ENCODE measurements at places on chromosomes 4 and X. TPM values are rescaled to one million over a fixed set of nuclear protein-coding genes. Genes with fewer than 3 reads are reported as not detected.

GLRA3 gene
- total RNA-seq, result not detected

KLHL13 gene
- total RNA-seq, result 9.7 TPM

FMR1NB gene
- not detected for total RNA-seq

CLDN2 gene
- total RNA-seq, result not detected

COL25A1 gene
- total RNA-seq, result 0.81 TPM

GPR119 gene
- total RNA-seq, result not detected

STATH gene
- not detected for total RNA-seq

PF4V1 gene
- not detected for total RNA-seq

FAM9B gene
- not detected for total RNA-seq

SCD5 gene
- 7.3 TPM for total RNA-seq

DNA sequence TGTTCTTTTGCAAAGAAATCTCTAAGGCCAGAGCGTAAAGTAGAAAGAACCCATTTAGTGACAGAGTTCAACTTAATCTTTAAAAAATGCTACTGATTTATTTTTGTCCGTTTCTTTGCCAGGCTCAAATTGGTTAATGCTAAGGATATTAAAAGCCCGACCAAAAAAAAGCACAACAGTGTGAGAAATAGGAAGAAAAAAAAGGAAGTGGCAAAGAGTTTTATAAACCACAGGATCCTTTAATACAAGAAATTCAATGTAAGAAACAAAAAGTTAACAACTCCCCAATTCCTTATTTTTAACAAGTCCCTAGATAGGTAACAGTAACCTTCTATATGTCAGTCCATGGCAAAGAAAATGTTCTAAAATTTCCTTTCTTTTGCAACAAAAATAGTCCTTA is 480.4 kb downstream of the ACTRT1 start:
- no peaks in the 10 kb centered on the region for H3K4me1 ChIP-seq
- no peaks in the 10 kb centered on the region for H3K36me3 ChIP-seq
- DNase-seq, result no peak
- no peak overlapping the region for H3K4me3 ChIP-seq
- no peaks in the 10 kb centered on the region for H3K27me3 ChIP-seq

GRCh38 chrX:5528057-5528456 is 700.6 kb downstream of the NLGN4X start:
- H3K27ac ChIP-seq, result no peak overlapping the region
- H3K36me3 ChIP-seq, result no peaks in the 10 kb centered on the region
- H3K4me1 ChIP-seq, result no peaks in the 10 kb centered on the region
- H3K4me3 ChIP-seq, result no peak overlapping the region
- DNase-seq, result no peak

GRCh38 chrX:48045410-48046311 is 25.8 kb downstream of the ZNF630 start:
- DNase-seq, result no peak
- no peaks in the 10 kb centered on the region for H3K36me3 ChIP-seq
- no peaks in the 10 kb centered on the region for H3K4me1 ChIP-seq
- no peak overlapping the region for H3K27ac ChIP-seq
- no peaks in the 10 kb centered on the region for H3K27me3 ChIP-seq
- no peak overlapping the region for H3K4me3 ChIP-seq

DNA sequence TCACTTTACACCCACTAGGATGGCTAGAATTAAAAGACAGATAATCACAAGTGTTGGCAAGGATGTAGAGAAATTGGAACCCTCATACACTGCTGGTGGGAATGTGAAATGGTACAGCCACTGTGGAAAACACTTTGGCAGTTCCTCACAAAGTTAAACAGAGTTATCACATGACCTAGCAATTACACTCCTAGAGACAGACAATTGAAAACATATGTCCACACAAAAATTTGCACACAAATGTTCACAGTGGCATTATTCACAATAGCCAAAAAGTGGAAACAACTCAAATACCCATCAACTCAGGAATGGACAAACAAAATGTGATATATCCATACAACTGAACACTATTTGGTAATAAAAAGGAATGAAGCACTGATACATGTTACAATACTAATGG is 5.7 kb downstream of the ZNF280C start:
- no peaks in the 10 kb centered on the region for H3K4me1 ChIP-seq
- no peak overlapping the region for H3K27ac ChIP-seq
- no peaks in the 10 kb centered on the region for H3K36me3 ChIP-seq
- no peak overlapping the region for H3K4me3 ChIP-seq
- DNase-seq, result no peak
- H3K27me3 ChIP-seq, result no peaks in the 10 kb centered on the region

GRCh38 chrX:84876876-84877275 is 126.8 kb upstream of the APOOL start:
- no peaks in the 10 kb centered on the region for H3K36me3 ChIP-seq
- no peak overlapping the region for H3K4me3 ChIP-seq
- H3K4me1 ChIP-seq, result no peaks in the 10 kb centered on the region
- no peak for DNase-seq
- no peaks in the 10 kb centered on the region for H3K27me3 ChIP-seq

GRCh38 chr4:123353656-123354055 is 42.9 kb upstream of the SPRY1 start:
- no peak for DNase-seq
- no peak overlapping the region for H3K27ac ChIP-seq
- H3K4me3 ChIP-seq, result no peak overlapping the region

GRCh38 chr4:21367567-21367966 is 581.0 kb downstream of the KCNIP4 start:
- no peak overlapping the region for H3K27ac ChIP-seq
- H3K36me3 ChIP-seq, result no peaks in the 10 kb centered on the region
- no peaks in the 10 kb centered on the region for H3K4me1 ChIP-seq
- H3K27me3 ChIP-seq, result no peaks in the 10 kb centered on the region
- H3K4me3 ChIP-seq, result no peak overlapping the region
- DNase-seq, result no peak

GRCh38 chrX:39883666-39884065 is 214.1 kb downstream of the BCOR start:
- no peak for DNase-seq
- H3K27ac ChIP-seq, result no peak overlapping the region
- H3K36me3 ChIP-seq, result no peaks in the 10 kb centered on the region
- H3K4me3 ChIP-seq, result no peak overlapping the region

DNA sequence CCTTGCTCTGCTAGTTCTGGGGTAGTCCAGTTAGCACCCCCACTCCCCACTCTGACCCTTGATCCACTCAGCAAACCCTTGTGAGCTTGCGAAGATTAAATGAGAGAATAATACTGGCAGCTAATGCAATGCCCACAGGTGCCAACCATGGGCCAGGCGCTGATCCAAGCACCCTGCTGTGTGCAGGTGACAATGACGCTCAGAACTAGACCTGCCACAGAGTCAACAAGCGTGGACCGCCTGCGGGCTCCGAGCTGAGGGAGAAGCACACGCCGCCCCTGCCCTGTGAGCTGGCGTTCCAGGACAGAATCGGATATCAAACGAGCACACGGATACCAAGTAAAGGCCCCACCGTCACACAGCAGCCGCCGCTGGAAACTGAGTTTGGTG is 129.2 kb downstream of the FAM53A start:
- H3K27me3 ChIP-seq, result no peaks in the 10 kb centered on the region
- no peak for DNase-seq
- no peaks in the 10 kb centered on the region for H3K36me3 ChIP-seq
- no peak overlapping the region for H3K27ac ChIP-seq

GRCh38 chr4:159764343-159764952 is 661.6 kb downstream of the RAPGEF2 start:
- H3K4me1 ChIP-seq, result no peaks in the 10 kb centered on the region
- no peak overlapping the region for H3K27ac ChIP-seq

GRCh38 chr4:8144359-8144758 is 14.3 kb downstream of the ABLIM2 start:
- peak overlapping the region; percentile 48 for H3K4me3 ChIP-seq
- peak overlapping the region; percentile 67 for H3K27ac ChIP-seq
- no peaks in the 10 kb centered on the region for H3K27me3 ChIP-seq
- no peak for DNase-seq
- no peaks in the 10 kb centered on the region for H3K36me3 ChIP-seq

DNA sequence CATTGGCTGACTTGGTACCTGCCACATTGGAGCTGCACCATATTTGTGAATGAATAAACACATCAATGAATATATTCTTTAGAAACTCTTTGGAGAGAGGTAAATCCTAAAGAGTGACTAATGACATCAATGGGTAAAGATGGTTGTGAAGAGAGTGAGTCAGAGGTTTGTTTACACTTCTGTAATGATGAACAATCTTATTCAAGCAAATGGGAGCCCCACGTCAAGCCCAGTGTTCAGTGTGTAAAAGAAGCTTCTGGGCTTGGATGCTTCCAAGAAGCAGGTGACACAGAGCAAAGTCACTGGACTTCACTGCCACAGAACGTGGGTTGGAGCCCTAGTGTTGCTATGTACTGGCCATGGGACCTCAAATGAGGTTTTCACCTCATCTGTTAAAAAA is 319.0 kb downstream of the STK32B start:
- no peaks in the 10 kb centered on the region for H3K36me3 ChIP-seq
- no peak overlapping the region for H3K4me3 ChIP-seq
- no peak overlapping the region for H3K27ac ChIP-seq
- no peaks in the 10 kb centered on the region for H3K27me3 ChIP-seq

GRCh38 chrX:120485638-120486520 is 16.8 kb upstream of the LAMP2 start:
- DNase-seq, result peak; percentile 19
- no peaks in the 10 kb centered on the region for H3K27me3 ChIP-seq
- H3K36me3 ChIP-seq, result no peaks in the 10 kb centered on the region
- H3K27ac ChIP-seq, result peak overlapping the region; percentile 85
- no peaks in the 10 kb centered on the region for H3K4me1 ChIP-seq
- peak overlapping the region; percentile 77 for H3K4me3 ChIP-seq

DNA sequence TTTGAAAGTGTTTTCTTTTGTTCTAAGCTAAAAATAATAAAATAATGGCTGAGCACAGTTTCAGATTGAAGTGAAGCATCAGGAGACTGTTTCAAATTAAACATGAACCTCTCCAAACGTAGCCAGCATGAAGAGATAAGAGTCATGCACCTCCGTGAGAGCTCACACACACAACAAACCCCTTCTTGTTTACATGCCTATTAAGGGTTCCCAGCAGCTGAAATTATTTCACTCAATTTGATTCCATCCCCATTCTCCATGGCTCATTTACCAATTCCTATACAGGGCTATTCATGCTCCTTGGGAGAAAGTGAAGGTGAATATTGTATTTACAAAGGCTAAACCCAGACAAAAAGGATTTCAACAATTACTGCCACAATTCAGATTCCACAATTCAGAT is 954.1 kb upstream of the INTU start:
- H3K27ac ChIP-seq, result no peak overlapping the region
- no peaks in the 10 kb centered on the region for H3K36me3 ChIP-seq
- no peaks in the 10 kb centered on the region for H3K27me3 ChIP-seq
- no peak for DNase-seq
- no peak overlapping the region for H3K4me3 ChIP-seq

GRCh38 chr4:69984030-69984443 is 11.7 kb upstream of the STATH start:
- H3K4me1 ChIP-seq, result no peaks in the 10 kb centered on the region
- H3K36me3 ChIP-seq, result no peaks in the 10 kb centered on the region
- no peaks in the 10 kb centered on the region for H3K27me3 ChIP-seq

GRCh38 chr4:101020956-101021355 is 326.4 kb downstream of the PPP3CA start:
- no peak overlapping the region for H3K4me3 ChIP-seq
- no peak for DNase-seq
- H3K36me3 ChIP-seq, result no peaks in the 10 kb centered on the region
- H3K4me1 ChIP-seq, result peaks cover 14% of the 10 kb centered on the region

GRCh38 chrX:14956813-14957582 is 83.8 kb downstream of the MOSPD2 start:
- no peaks in the 10 kb centered on the region for H3K27me3 ChIP-seq
- no peak for DNase-seq
- H3K4me3 ChIP-seq, result no peak overlapping the region
- H3K36me3 ChIP-seq, result no peaks in the 10 kb centered on the region

- H3K4me1 ChIP-seq, result no peaks in the 10 kb centered on the region
- no peaks in the 10 kb centered on the region for H3K36me3 ChIP-seq
- H3K27me3 ChIP-seq, result no peaks in the 10 kb centered on the region
Observed at GRCh38 chr4:120942776-120943175, 20.2 kb upstream of the PRDM5 start.

DNA sequence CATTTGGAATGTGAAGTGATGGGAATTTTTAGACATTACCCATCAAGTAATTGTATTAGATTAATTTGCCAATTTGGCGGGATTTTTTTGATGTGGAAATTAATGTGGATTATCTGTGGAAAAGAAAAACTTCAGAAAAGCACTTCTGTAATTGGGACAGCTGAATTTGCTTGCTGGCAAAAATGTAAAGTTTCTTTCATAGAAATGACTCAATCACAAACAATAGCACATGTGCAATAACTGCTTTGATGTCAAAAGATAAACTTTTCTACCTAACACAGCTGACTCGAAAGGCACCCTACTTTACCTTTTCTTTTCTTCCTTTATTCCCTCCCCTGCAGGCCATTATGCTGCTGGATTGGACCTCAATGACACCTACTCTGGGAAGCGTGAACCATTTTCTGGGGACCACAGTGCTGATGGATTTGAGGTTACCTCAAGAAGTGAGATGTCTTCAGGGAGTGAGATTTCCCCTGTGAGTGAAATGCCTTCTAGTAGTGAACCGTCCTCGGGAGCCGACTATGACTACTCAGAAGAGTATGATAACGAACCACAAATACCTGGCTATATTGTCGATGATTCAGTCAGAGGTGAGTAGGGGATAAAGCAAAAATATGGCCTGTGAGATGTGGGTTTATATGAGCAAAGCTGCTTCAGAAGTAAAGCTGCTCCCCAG is 1.4 kb downstream of the AREG start:
- H3K27ac ChIP-seq, result no peak overlapping the region
- no peak overlapping the region for H3K4me3 ChIP-seq
- H3K36me3 ChIP-seq, result no peaks in the 10 kb centered on the region
- H3K4me1 ChIP-seq, result no peaks in the 10 kb centered on the region
- no peaks in the 10 kb centered on the region for H3K27me3 ChIP-seq
- DNase-seq, result no peak

GRCh38 chr4:109846395-109847098 is 1.4 kb upstream of the LRIT3 start:
- H3K4me3 ChIP-seq, result no peak overlapping the region

DNA sequence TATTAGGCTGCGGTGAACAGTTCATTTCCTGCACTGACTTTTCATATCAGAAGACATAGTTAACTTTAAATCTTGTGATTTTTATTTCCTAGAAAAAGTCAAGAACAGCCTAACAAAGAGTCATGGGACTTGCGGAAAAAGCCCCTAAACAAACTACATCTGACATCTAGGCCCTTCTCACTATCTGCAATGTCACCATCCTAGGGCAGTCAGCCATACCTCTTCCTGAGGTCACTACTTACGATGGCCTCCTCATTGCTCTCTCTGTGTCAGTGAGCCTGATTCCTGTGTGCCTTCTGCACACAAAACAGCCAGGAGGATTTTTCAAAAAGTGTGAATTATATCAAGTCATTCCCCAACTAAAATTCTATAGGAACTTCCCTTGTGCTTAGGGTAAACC is 22.4 kb upstream of the KIT start:
- no peak overlapping the region for H3K4me3 ChIP-seq
- no peaks in the 10 kb centered on the region for H3K27me3 ChIP-seq
- no peaks in the 10 kb centered on the region for H3K4me1 ChIP-seq
- H3K27ac ChIP-seq, result no peak overlapping the region
- DNase-seq, result no peak

- H3K36me3 ChIP-seq, result no peaks in the 10 kb centered on the region
- H3K27ac ChIP-seq, result no peak overlapping the region
- H3K4me3 ChIP-seq, result no peak overlapping the region
- no peak for DNase-seq
- H3K27me3 ChIP-seq, result no peaks in the 10 kb centered on the region
Observed at GRCh38 chrX:68939868-68940267, 111.0 kb downstream of the EFNB1 start.

GRCh38 chrX:69185141-69185540 is 19.9 kb upstream of the PJA1 start:
- H3K4me3 ChIP-seq, result no peak overlapping the region
- H3K27me3 ChIP-seq, result no peaks in the 10 kb centered on the region
- H3K27ac ChIP-seq, result no peak overlapping the region

Data from thoracic aorta (tissue), 2 donors.